Vagina (tissue), 2 donors: ENCODE measurements at places on chromosomes 4 and X.

- no peak for DNase-seq
Observed at GRCh38 chr4:136939781-136940180, 592.5 kb downstream of the PCDH18 start.

DNA sequence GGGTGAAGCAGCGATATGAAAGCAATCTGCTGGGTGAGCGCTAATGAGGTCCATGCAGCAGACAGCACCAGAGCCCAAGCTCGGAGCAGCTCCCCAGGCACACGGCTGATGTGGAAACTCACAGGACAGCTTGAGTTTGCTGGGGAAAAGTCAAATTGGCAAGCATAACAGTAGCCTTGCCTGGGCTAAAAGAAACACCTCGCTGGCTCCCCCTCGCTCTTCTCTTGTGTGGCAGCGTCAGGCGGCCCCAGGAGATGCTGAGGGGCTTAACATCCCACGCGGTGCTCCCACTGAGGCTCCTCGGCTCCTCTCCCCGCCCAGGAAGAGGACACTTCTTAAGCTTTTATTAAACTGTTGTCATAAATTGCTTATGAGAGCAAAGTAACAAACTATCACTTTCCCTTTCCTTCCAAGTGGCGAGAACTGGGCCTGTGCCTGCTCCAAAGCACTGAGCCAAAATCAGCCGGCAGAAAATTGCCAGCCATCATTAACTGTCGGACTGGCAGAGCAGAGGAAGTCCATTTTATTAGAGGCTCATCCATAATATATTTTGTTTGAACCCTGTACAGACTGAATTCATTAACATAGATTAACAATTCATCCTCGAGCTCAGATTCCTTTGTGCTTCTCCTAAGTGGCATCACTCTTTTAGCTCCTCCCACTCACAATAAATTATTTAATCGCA, 111.4 kb downstream of the TSPAN5 start:
- DNase-seq: peak; percentile 87

GRCh38 chr4:138344054-138344453, 101.9 kb upstream of the SLC7A11 start:
- DNase-seq: no peak

DNA sequence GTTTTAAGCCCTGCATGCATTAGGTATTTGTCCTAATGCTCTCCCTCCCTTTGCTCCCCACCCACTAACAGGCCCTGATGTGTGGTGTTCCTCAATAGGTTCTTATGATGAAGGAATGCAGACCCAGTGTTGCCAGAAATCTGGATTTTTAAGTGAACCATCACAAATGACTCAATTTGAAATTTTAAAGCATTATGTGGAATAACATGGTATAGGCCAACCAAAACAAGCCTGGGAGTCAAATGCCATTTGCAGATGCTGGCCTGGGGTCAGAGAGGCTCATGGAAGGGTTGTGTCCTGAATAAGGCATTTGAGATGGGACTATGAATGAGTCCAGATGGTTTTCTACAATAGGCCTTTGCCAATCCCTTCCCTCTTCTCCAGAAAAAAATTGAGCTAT, 179.6 kb downstream of the SHROOM3 start:
- DNase-seq: no peak

GRCh38 chrX:129961180-129962083, 21.0 kb upstream of the BCORL1 start:
- DNase-seq: no peak

DNA sequence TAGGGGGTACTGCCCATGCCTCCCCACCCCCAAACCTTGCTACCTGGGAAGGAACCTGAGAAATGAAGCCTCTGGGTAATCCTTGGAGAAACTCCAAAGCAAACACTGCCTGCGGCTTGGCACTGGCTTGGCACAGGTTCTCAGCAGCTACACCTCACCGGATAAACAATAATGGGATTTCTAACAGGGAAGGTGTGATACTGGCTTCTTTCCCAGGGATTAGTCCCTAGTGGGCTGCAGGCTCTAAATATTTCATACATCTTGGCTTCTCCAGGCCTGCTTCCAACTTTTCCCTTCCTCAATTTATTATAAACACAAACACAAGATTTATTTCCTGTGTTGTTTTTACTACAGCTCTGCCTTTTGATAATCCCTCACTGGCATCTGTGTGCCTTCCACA, 12.5 kb downstream of the SEC24D start:
- DNase-seq: no peak

DNA sequence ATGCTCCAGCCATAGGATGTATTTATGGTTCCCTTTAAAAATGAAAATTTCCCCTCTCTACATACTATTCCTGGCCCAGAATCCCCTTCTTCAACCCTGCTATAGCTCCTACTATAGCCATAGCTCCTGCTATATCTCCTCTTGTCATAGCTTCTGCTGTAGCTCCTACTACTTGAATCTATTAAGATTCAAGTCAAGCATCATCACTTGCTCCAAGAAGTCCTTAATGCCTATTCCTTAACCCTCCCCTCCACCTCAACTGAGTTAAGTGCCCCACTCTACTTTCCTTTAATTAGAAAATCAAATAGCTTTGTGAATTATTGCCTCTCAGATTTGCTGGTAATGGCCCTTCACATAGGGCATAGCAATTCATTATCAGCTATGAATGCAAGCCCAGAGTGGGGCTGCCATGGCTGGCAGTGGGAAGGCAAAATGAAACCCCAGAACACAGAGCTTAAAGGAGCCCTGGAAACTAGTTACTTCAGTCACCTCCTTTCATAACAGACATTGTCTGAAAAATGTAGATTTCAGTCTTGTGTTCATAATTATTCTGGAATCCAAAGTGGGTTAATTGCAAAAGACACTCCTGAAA, 15.4 kb downstream of the OCIAD2 start:
- no peak for DNase-seq

- DNase-seq: no peak
Observed at GRCh38 chrX:153885968-153886903, at the start of gene L1CAM. Gene L1CAM, minus strand, starts transcription at chrX:153886173. Its CDS starts 10,337 bp downstream, at chrX:153875836.

- DNase-seq: no peak
Observed at GRCh38 chr4:8504279-8505007, 63.9 kb downstream of the TRMT44 start.

DNA sequence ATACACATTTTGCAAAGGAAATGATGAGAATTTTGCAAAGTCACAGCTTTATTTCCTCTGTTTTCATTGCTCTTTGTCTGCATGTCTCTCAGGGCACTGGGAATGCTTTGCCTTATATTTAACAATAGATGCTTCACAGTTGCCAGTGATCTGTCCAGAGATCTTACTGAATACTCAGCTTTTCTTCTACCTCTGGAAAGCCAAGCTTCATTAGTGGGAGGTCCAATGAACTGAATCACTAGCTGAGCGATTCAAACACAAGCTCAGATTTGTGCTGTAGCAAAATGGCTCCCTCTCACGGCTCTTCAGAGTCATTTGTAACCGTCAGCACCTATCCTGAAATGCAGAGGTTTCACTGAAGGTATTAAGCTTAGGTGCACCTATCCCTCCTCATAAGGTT, 138.9 kb downstream of the DCLK2 start:
- DNase-seq: no peak

DNA sequence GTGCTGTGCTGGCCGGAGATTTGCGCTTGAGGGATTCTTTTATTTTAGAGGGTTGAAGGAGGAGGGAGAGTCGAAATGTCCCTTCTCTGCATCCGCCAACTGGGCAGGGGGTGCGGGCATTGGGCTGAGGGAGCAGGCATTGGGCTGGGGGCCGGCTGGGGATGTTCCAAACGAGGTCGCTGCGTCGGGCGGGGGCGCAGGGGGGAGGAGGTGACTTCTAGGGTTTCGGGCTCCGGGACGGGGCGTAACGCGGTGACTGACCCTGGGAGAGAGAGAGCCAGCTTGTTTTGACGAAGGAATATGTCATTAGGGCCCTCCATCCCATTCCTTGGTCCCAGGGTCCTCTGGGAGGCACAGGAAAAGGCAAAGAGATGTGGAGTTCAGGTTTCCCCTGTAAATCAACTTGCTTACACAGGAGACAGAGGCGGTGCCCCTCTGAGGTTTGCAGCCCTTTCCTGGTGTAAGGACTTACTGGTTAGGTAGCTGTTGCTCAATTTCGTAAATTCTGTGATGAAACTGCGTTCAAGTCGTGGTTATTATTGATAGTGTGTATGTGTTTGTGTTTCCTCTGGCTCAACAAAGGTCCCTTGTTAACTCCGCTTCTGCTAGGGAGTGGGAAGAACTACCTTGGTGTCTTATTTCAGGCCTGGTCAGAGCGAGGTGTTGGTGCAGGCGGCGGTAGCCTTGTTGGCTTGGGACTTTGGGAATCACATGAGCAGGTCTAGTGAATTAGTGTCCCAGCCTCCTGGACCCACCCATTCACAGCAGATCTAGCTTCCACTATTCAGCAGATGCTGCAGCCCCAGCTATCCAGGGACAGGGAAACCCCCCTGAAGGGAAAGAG, 716 bp downstream of the FHIP1A start:
- no peak for DNase-seq

- DNase-seq: no peak
Observed at GRCh38 chr4:100880011-100880410, 362.2 kb upstream of the EMCN start.

GRCh38 chrX:100648458-100649417, 4.7 kb downstream of the SRPX2 start:
- DNase-seq: no peak
